H1 (cell line): ENCODE measurements at places on chromosomes 5 and 9. TPM values are rescaled to one million over a fixed set of nuclear protein-coding genes. Genes with fewer than 3 reads are reported as not detected.

DNA sequence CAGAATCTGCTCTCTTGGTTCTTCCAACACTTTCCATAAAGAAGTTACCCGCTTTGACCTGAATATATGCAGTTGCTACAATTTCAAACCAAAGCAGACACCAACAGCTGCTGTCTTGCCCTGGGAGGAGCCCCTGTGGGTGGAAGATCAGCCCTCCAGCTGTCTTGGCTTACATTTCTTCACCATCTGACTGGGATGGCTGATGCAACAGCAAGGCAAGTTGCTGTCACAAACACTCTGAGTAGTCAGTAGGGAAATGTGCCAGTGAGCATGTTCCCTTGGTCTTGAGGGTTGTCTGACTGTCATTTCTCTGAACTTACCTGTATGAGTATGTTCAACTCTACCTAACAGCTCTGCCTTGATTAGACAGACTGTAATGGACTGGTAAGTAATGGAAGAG is 152.9 kb downstream of the SGCD start:
- no peak for DNase-seq

DNA sequence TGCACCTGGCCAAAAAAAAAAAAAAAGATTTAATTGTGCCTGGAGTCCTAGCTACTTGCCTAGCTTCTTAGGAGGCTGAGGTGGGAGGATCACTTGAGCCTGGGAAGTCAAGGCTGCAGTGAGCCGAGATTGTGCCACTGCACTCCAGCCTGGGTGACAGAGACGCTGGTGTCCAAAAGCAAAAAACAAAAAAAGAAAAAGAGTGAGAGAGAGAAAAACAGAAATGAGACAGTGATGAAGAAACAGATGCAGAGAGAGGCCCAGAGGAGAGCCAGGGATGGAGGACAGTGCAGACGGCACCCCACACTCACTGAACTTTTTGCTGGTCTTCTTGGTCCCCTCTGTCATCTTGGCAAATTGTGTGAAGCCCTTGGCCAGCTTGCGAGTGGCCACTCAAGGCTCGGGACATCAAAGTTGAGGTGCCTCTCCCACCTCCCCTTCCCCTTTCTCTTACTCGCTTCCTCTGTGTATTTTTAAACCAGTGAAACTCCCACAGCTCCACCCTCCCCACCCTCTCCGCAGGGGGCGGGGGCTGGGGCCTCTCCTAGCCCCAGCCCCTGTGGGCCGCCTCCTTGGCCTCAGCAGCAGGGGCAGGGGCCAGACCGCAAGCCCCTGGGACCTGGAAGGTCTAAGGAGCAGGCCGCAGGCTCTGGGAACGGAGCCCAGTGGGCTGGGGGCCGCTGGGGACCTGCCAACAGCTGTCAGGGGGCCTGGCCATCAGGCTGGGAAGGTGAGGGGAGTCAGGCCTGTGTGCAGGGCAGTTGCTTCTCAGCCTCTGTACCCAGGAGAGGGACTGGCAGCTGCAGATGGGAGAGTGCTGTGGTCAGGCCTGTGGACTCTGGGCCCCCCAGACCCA is at the start of gene SH2D3C:
TSS of gene SH2D3C (minus strand) at position 387 of the 856 bp plus-strand sequence. CDS start at position 348, 39 bp downstream.
- no peak for DNase-seq

- no peak for DNase-seq
Measured at GRCh38 chr9:106874652-106875051, 11.7 kb downstream of the ZNF462 start.

DNA sequence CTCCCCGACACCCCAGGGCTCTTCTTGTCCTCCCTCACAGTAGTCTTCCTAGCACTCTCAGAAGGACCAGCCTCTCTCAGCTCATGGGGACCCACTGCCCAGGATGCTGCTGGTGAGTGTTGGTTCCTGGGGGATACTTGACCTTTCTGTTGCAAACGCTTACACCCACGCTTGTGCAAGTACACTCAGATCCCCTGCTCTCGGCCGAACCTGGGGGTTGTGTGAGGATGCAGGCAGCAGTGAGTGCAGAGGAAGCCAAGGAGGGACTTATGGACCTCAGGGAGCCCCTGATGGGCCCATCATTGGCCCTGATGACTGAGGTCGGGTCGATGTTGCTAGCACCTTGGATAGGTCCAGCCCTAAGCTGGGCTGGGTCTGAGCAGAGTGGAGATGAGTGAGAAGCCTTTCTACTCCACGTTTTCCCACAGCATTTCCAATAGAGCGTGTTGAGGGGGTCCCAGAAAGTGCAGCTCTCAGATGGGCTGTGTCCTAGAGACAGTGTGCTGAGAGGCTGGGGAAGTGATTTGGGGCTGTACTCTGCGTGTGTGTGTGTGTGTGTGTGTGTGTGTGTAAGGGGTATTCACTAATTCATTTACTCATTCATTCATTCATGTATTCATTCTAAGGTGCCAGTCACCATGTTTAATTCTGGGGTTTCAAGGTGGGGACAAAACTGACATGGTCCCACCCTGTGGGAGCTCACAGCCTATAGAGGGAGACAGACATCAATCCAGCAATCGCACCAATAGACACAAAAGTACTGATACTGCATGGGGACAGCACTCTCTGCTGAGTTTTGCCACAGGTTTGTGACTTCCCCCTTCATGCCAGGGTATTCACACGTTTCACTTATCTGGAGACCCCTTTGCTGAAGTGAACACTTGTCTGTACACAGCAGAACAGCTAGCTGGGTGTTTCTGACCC is 25.2 kb upstream of the PITX1 start:
- no peak for DNase-seq

- no peak for DNase-seq
Measured at GRCh38 chr5:5523066-5523505, 100.6 kb downstream of the ICE1 start.

- no peak for DNase-seq
Measured at GRCh38 chr9:85292261-85292660, 449.5 kb downstream of the AGTPBP1 start.

GRCh38 chr5:173778784-173779304 is 109.3 kb upstream of the CPEB4 start:
- DNase-seq = no peak

DNA sequence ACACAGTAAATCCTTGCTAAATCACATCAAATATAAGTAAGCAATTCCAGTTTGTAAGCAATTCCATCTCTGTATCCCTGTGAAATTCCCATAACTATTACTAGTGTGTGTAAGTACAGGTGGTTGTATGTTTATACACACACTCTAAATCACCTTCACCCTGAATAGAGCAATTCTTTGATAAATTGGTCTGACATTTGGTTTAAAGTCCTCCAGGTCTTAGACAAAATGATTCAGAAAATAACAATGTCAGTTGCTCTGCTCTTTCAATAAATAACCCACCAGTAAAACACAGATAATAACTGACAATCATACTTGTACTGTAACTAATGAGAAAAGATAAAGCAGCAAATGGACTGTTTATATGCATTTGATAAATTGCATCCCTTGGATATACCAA is 226.3 kb downstream of the SPOCK1 start:
- DNase-seq = no peak

The CER1 gene
- polyA plus RNA-seq = 0.26 and 0.28 TPM in 2 replicates

DNA sequence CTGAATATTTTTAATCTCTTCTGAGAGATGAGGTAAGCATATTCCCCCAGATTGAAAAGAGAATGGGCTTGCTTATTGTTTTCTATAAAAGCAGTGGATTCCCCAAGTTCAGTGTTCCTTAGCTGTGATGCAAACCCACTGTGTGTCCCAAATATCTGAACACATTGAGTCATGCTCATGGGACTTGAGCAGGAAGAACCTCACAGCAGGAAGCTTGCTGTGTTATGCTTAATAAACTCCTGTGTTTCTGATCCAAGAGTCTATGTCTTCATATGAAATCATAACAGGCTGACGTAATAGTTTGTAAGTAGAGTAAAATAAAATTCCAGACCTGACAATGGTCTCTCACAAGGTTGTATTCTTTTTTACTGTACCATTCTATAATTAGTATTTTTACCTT is 24.8 kb upstream of the LOX start:
- DNase-seq = no peak

The SPATA31E1 gene
- 0.05 and 0.09 TPM in 2 replicates for polyA plus RNA-seq

GRCh38 chr5:41264019-41264418 is 50.7 kb upstream of the C6 start:
- no peak for DNase-seq

- DNase-seq = no peak
Measured at GRCh38 chr5:44389823-44390143, 563 bp upstream of the FGF10 start.

- DNase-seq = no peak
Measured at GRCh38 chr5:140344683-140345423, 1.6 kb downstream of the HBEGF start.

DNA sequence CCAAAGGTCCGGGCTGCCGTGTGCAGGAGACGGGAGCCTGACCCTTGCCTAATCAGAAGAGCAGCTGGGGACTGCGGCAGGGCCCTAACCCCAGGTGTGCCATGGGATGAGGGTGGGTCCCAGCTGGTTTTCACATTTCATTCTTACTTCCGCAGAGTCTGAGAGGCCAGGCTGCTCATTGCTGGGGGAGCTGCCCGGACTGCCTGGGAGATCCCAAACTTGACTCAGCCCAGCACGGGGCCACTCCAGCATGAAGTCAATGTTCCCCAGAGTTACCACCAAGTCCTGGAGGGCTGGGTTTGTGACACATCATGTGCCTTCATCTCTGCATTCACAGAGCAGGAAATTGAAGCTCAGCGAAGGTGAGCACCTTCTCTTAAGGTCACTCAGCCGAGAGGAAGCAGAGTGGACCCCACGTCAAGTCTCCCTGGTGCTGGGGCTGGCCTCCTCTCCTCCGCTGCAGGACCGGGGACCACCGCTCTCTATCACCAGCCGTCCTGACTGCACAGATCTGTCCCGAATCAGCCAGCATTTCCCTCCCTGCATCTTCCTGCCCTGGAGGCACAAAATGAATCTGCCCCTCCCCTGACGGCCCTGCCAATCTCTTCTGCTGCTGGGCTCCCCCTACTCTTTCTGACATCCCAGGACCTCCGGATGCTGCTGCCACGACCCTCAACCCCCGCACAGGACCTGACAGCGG is 54.6 kb upstream of the PHYKPL start:
- DNase-seq = no peak

DNA sequence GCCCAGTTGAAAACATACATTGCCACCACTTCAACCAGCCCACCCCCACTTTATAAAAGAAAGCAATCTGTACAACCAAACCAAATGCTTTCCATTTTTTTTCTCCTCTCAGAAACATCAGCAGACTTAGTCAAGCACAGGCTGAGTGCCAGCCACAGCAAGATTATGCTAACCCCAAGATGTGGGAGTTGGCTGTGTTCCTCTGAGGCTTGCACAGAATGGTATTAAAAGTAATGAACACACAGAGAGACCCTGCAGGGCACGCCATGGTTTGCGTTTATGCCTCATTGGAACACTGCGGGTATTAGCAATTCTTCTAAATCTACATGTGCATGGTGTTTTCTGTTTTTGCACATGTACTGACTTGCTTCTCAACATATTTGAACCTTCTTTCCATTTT is 419.9 kb upstream of the GRAMD2B start:
- DNase-seq = no peak

The GRAMD2B gene
- 3.5 and 6.4 TPM in 2 replicates for polyA plus RNA-seq

DNA sequence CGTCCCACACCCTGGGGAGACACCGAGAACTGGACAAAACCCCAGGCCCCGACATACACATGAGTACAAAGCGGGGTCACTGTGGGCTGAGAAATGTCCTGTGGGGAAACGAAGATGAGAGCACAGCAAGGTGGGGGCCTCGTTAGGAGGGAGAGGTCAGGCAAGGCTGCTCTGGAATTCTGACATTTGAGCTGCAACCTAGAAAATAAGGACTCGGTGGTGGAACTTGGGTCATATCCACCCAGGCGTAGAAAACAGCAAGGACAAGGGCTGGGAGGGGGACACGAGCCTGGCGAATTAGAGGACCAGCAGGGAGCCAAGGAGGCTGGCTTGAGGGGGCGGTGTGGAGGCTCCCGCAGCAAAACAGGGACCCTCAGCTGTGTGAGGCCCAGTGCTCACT is 32.8 kb downstream of the NCS1 start:
- DNase-seq = no peak

The TEK gene
- polyA plus RNA-seq = 7.0 and 11.0 TPM in 2 replicates

DNA sequence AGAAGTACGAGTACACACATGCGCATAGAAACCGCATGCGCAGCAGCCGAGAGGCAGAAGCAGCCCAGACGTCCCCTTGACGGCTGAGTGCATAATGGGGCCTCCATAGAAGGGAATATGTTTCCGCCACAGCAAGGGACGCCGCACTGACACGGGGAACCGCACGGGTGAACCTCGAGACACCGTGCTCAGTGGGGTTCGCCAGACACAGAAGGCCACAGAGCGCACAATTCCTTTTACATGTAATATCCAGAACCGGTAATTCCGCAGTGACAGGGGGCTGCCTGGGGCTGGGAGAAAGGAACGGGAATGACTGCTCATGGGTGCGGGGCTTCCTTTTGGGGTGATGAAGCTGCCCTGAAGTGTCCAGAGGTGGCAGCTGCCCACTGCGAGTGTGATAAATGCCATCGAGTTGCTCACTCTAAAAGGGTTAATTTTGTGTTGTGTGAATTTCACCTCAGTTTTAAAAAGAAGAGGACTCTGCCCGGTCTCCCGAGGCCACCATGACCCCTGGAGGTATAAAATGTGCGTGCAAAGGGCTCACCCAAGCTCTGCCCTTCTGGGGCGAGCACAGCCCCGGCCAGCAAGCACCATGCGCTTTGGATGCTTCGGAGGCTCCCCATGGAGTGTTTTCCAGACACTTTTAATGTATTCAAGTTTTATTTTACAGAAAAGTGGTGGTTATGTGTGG is 29.7 kb downstream of the MRPL36 start:
- no peak for DNase-seq

The CLIC3 gene
- polyA plus RNA-seq = 0.12 and 0.33 TPM in 2 replicates

The IFNA2 gene
- polyA plus RNA-seq = not detected in 2 replicates

DNA sequence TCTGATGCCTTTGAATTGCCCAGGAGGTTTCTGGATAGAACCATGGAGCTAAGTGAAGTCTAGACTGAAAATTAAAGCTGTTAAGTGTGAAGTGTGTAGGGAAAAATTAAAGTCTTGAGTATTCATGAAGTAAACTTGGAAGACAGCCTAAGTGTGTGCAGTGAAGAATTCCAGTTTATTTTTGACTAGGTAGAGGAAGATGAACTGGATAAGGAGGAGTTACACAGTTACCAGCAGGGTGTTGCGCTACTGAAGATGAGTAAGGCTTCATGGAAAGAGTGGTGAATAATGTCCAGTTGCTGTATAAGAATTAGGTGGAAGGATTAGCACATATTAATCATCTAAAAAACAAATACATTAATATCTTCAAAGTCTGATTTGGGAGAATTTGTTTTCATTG is 5.7 kb upstream of the CHD1 start:
- DNase-seq = no peak

DNA sequence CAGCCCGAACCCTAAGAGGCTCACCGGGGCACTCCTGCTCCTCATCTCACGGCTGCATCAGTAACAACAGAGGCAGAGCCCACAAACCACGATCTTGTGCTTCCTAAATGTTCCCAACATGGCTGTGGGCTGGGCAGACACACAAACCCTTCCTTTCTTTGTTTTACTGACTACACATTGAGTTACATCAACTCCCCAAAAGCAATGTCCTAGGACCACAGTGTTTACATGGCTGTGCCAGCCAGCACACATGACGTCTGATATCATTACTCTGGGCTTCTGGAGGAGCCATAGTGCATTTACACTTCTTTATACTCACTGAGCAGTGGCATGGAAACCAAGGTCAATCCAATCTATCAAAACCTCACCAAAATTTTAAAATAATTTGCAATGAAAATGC is 101.4 kb downstream of the LHFPL2 start:
- DNase-seq = no peak

- DNase-seq = no peak
Measured at GRCh38 chr9:123248630-123249029, 19.8 kb downstream of the STRBP start.

GRCh38 chr9:110892689-110893088 is 145.6 kb downstream of the LPAR1 start:
- no peak for DNase-seq
